ENCODE measurements at places on chromosomes 5 and 9.

GRCh38 chr9:137448602-137448962 lies 7.4 kb upstream of the ENTPD8 start:
- no peak for DNase-seq

DNA sequence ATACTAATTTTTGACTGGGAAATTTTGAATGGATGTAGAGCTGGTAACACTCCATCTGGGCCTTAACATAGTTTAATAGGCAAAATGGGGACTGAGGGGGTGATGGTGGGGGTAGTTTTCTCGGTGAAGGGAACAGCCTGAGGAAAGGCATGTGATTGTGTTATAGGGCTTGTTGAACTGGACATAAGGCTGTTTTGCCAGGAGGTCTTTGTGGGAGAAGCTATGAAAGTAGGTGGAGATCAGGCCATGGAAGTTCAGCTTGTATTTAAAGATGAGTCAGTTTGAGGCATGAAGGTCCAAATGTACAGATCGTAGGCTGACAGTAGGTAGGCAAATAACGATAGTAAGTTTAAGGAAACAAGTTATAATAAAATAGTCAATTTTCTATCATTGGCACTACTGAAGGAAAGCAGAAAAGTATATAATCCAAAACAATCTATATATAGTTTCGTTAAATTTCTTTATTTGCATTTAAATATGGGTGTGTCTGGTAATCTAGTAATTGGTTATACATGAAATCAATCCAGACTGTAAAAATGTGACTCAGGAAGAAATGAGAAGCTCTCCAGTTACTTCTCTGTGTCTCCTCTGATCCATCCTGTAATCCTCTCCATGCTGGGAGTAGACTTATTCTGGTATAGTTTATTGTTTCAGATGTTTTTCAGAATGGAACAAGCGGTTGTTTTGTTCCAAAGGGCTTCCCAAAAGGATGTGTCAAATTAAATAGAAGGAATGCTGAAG lies 2.8 kb downstream of the CSNK1G3 start:
- no peak for DNase-seq

DNA sequence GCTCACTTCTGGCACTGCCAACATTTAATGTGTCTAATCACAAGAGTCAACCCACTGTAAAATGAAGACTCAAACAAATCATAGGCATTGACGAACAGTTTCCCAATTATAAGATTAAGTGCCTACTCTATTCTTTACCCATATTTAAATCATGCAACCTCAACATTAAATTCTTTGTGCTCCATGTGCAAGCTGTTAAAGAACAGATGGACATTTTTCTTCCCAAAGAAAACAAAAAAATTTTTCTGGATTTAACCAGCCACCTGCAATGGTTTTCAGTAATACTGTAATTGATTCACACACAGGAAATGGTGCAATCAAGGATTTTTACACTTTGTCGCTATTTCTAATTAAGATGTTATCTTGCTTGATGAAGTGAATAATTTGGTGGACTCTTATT lies 3.6 kb downstream of the HNRNPK start:
- no peak for DNase-seq

DNA sequence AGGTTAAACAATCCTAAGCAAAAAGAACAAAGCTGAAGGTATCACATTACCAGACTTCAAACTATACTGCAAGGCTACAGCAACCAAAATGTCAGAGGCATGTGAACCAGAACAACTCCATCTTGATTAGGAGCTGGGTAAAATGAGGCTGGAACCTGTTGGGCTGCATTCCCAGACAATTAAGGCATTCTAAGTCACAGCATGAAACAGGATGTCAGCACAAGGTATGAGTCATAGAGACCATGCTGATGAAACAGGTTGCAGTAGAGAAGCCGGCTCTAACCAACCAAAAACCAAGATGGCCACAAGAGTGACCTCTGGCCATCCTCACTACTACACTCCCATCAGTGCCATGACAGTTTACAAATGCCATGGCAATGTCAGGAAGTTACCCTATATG lies 252.0 kb downstream of the RASEF start:
- DNase-seq = no peak

DNA sequence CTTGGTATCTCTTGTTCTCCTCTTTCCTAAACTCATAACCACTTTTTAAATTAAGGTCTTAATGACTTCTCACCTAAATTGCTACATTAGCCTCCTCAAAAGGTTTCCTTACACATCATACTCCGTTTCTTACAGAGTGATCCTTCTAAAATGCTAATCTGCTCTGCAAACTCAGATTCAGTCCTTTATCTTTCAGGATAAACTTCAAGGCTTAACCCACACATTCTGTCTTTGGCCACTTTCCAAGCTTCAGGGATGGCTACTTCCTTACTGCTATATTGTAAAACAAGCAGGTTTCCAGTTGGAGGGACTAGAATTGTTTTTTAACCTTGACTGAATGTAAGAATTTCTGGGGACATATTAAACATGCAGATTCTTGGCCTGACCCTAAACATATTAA lies 105.5 kb upstream of the CHD1 start:
- DNase-seq = no peak

DNA sequence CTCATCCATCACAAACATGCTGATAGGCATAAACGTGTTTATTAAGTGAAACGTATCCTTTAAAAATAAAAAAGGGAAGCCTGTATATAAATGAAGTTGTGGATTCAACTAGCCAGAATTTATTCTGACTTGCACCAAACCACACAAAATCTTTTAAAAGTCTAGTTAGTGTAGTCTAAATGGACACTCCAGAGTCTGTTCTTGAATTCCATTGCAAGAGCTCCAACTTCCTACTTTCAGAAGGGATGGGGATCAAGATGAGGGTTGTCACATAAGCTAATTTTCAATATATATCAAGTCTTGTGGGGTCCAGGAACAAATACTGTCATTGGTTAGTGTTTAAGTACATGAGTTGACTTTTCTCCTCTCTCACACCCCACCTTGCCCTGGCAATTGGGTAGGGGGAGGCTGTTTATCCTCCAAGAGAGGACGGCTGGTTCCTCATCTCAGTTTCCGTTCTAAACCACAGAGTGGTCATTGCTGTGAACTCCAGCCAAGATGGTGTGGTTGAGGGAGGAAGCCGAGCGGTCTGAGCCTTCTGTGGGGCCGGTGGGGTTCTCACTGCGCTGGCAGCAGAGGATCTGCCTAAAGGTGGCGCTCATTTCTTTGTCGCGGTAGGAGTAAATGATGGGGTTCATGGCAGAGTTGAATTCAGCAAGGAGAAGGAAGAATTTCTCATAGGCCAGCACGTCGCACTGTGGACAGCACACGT lies 163.2 kb downstream of the LPAR1 start:
- DNase-seq = no peak

- DNase-seq = no peak
Measured at GRCh38 chr5:79976759-79977515, 14.1 kb downstream of the MTX3 start.

DNA sequence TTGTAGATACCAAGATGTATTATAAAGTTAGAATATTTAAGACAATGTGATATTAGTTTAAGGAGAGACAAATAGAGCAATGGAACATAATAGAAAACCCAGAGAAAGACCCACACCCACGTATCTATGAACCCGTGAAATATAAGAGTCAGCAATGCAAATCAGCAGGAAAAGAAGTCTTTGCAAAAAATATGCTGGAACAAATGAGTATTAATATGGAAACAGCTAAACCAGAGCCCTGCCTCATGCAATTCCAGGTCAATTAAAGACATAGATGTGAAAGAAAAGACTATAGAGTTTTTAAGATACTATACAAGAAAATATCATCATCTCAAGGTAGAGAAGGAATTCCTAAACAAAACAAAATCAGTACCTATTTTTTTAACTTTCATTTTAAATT lies 23.1 kb upstream of the IL3 start:
- no peak for DNase-seq

DNA sequence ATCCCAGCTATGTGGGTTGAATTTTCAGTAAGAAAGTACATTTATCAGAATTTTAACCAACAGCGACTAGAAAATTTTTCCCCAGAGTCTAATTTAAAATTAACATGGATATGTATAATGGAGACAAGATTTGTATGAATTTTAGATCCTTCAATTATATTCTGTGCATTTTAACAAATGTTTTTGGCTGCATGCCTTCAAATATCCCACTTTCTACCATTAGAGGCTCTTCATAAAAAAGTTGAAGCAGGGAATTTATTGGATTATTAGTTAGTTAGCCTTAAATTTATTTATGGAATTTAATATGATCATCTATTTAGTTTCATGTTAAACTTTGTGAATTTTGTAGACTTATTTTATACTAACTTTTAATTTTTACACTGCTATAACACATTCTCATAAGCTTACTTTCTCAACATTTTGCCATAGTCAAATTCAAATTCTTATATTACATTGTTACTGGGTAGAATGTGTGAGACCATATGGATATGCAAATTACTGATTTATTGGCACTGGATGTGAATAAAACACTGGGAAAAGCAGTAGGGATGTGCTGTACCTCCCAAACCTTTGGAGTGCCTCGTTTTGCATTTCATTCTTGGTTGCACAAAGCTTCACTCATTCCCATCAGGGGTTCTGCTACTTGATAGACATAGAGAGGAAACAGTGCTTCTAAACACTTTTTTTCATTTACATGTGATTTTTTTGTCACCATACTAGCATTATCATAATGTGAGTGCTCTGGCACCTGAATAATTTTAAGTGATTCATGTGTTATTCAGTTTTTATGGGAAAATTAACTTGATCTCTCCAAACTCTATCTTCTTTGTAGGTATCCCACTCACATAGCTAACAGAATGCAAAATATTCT lies 491.8 kb upstream of the COX7C start:
- no peak for DNase-seq

DNA sequence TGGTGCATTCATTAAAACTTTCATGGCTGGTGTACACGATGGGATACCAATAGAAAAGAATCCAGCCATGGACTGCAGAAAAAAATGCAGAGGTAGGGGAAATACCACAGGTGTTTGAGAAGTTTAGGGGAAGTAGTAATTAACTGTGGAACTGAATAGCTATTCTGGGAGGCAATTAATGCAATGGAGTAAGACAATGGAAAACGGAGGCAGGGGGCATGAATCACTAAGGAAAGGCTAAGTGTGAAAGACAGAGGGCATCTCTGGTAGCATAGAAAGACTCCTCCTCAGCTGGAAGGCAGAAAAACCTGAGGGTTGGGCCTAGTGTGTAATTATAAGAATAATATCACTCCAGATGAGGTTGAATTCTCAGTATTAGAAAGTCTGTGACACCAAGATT lies 30.9 kb upstream of the NPR3 start:
- DNase-seq = no peak

- DNase-seq = peak; percentile 84
Measured at GRCh38 chr5:132294728-132295504, 722 bp downstream of the SLC22A4 start.

GRCh38 chr5:104095527-104095926 lies 532.9 kb upstream of the NUDT12 start:
- DNase-seq = no peak

GRCh38 chr5:174718880-174719610 lies 5.3 kb upstream of the MSX2 start:
- no peak for DNase-seq

DNA sequence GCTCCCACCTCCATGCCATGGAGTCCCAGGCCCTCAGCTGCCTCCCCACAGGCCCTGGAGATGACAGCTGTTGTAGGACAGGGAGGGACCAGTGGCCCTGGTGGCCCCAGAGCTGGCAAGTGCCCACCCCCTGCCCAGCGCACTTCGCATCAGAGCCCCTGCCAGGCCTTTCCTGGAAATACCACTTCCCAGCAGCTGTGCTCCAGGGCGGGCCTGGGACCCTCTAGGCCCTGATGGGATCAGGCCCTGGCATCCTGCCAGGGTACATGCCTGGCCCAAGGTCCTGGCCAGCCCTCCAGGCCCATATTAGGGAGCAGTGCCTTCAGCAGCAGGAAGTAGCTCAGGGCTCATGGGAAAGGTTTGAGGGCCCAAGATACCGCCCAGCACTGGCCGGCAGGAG lies 2.5 kb downstream of the KCNT1 start:
- no peak for DNase-seq

DNA sequence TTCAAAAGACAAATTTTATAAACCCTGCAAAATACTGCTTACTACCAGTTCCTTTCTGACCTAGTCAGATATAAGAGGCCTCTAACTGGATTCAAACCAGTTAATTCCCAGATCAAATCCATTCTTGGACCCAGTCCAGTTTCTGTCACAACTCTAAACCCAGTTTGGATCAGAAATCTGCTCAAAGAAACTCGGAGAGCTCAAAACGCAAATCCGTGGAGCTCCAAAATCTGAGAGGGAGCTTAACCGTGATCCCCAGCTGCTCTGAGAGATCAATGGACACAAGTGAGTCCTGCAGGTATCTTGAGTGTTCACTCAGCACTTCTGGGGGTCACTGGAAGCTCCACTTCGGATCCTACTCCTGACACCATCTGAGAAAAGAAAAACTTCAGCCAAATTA lies 348.1 kb upstream of the PTGER4 start:
- no peak for DNase-seq

DNA sequence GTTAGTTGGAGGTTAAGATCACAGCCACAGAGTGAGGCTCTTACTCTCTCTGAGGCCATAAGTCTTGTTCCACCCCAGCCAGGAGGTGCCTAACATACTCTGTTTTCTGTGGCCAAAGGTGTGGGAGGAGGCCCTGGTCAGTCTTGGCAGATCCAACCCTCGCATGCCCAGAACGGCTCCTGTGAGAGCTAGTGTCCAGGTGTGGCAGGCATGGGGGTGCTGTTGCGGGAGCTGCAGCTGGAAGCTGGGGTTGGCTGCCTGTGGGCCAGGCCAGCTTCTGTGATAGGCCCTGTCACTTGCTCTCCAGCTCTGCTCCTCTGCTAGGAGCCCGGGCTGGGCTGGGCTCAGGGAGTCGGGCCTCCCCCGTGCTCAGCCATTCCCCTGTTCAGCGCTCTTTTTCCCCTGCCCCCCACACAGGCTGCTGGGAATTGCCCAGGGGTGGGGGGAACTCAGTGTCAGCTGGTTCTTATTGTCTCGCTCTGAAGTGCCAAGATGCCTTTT lies 31.6 kb downstream of the IER5L start:
- no peak for DNase-seq

GRCh38 chr5:158860706-158861105 lies 239.0 kb downstream of the EBF1 start:
- no peak for DNase-seq

DNA sequence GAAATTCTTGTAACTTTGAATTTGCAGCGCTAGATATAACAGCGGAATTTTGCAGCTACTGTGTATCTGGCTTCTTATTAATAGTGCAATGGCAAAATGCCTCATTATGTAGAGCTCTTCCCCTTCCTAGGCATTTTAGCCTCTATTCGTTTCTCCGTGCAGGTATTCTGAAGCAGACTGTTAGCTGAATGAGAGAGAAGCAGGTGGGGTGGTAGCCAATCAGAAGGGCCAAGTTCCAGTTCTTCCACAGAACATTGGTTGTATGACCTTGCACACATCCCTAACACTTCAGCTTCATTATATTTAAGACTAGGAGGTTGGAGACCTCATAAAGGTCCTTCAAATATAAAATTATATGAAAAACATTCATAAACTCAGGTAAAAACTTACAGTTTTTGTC lies 1.2 kb upstream of the VPS13A start:
- DNase-seq = no peak

GRCh38 chr9:28779243-28779642 lies 1206.0 kb upstream of the C9orf72 start:
- no peak for DNase-seq

GRCh38 chr5:174223355-174223754 lies 177.8 kb downstream of the NSG2 start:
- no peak for DNase-seq

GRCh38 chr9:34603610-34604231 lies 8.2 kb downstream of the RPP25L start:
- peak; percentile 71 for DNase-seq

GRCh38 chr5:44167540-44167939 lies 221.7 kb downstream of the FGF10 start:
- DNase-seq = no peak

GRCh38 chr9:137053944-137054931 lies at the start of gene ENTPD2:
Gene ENTPD2 (minus strand): TSS chr9:137054061. CDS start chr9:137053997, 64 bp downstream.
- no peak for DNase-seq
